Fibroblast of the aortic adventitia (primary cell): ENCODE measurements at places on chromosomes 12 and 14. TPM values are rescaled to one million over a fixed set of nuclear protein-coding genes. Genes with fewer than 3 reads are reported as not detected.

DNA sequence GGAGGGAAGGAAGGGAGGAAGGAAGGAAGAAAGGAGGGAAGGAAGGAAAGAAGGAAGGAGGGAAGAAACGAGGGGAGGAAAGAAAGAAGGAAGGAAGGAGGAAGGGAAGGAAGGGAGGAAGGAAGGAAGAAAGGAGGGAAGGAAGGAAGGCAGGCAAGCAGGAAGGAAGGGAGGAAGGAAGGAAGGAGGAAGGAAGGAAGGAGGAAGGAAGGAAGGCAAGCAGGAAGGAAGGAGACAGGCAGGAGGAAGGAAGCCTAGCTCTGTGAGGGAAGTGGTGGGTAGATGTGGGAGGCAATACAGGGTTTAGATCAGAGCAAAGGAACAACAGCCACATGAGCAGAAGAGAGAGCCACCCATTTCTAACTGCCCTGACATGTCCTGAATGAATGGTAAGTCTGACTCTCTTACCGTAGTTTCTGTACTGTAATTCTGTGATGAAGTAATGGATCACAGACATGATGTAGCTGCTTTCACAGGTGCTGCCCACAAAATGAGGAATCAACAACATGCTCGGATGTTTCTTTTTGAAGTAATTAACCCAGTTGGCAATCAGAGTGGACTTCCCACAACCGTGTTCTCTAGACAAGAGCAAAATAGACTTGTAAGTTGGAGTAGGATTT, 24.4 kb upstream of the HSP90B1 start:
- DNase-seq = no peak

DNA sequence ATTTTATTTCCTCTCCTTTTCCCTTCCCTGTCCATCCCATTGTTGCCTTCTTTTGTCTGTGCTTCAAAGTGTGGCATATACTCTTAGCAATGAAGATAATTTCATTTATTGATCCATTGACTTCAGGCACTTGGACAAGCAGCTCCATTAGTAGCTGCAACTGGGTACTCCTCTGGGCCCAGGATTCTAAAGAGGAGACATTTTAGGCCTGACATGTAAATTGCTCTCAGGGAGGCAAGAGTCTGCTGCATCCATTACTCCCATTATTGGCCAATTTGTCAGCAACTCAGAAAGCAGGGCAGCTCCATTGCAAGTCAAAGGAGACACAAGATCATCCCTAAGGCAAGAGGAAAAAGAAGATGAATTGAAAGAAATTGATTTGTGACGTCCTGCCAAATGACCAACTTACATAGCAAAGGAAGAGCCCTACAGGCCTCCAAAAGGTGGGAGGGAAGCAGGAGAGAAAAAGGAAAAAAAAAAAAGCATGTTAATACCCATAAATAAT, 1094.1 kb upstream of the FLRT2 start:
- no peak for DNase-seq

DNA sequence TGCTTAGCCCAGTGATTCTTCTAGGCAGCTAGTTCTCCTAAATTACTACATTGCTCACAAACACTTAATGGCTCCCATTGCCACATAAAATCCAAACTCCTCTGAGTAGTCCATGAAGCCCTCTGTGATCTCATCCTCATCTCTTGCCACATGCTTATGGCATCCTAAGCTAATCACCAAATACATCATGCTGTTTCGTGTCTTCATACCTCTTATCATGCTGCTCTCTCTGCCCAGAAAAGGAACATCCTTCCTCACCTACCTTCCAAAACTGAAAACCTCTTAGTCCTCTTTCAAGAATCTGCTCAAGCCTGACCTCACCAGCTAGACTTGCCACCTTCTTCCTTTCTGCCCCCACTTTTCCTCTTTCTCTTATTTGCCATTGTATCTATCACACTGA, 108.5 kb downstream of the DUSP6 start:
- no peak for DNase-seq

The OVCH1 gene
- 0.08 and 0.27 TPM in 2 replicates for total RNA-seq

The CDC42BPB gene
- 60.2 and 78.4 TPM in 2 replicates for total RNA-seq

The DEGS2 gene
- total RNA-seq = 0.16 TPM in 1 of 2 replicates, not detected in the other

DNA sequence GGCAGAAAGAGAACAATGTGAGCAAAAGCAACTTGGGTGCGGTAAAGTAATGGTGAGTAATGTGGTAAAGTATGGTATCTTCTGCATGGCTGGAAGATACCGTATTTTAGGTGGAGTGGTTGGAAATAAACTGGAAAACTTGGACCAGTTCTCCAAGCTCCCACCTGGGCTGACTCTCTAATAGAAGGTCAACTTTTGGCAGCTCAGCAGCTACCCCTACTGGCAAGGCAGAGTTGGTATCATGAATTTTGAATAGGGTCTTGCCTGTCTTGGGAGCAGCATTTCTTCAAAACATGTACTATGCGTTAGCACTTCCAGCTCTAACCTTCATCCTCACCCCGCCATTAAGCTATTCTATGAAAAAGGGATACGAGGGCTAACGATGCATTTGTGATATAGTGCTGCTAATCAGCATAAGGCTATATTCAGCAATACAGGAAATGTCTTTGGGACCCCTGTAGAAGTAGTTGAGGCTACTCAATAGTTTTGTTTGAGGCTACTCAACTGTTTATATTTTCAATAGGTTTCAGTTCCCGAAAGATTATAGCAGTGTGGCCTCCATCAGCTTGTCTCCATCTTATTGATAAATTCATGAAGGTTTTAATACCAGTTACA, 276.3 kb upstream of the FAR2 start:
- DNase-seq = peak; percentile 77

DNA sequence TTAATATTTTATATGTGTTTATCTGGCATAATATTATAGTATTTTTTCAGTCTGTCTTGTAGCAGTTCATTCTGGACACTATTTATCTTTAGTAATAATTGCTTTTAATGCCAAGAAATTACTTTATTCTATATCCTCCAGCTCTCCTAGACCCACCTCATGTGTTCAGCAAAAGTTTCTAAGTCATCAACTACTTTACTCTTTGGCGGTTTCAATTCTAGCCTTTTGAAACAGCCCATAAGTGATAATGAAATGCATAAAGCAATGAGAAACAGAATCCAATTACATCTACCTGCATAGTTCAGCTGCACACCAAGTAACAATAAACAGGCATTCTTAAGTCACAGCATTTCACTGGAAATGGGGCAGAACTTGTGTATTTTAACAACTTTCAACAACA, 225.5 kb downstream of the SLC25A21 start:
- no peak for DNase-seq

DNA sequence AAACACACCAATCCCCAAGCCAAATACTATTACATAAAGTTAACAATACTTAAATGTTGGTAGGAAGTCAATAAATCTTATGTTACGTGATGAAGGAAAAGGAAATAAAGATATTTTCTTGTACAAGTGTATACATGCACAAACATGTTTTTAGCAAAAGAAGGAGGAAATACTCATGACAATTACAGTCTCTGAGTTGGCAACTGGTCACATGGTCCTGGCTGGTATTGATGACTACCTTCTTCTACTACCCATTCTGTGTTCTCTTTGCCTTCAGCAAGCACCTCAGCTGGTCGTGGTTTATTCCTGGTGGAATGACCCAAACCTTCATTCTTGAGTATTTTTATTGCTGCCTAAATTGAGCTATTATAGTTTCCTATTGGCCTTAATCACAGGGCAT, 84.8 kb downstream of the PLBD1 start:
- no peak for DNase-seq

The ISM2 gene
- total RNA-seq = 0.09 TPM in 1 of 2 replicates, not detected in the other

The PIWIL1 gene
- total RNA-seq = not detected in 2 replicates

The SIX1 gene
- 4.6 and 9.6 TPM in 2 replicates for total RNA-seq

The NANOG gene
- under 0.01 and 0.16 TPM in 2 replicates for total RNA-seq

DNA sequence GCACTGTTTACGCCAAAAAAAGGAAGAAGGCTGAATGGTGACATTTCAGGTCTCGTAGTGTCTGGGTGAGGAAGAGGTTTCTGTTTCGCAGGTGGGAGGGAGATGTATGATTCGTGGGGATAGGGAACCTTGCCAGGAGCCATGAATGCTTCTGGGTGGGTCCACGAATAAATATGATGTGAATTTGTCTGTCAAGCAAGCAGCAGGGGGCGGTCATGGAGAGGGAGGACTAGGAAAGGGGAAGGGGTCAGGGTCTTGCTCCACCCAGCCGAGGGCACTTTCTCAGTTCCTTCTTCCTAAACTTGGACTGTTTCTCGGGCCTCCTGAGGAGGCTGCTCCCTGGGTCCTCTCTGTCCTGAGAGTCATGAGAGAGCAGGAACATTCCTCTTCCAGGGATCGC, 72.5 kb downstream of the LGMN start:
- DNase-seq = no peak

DNA sequence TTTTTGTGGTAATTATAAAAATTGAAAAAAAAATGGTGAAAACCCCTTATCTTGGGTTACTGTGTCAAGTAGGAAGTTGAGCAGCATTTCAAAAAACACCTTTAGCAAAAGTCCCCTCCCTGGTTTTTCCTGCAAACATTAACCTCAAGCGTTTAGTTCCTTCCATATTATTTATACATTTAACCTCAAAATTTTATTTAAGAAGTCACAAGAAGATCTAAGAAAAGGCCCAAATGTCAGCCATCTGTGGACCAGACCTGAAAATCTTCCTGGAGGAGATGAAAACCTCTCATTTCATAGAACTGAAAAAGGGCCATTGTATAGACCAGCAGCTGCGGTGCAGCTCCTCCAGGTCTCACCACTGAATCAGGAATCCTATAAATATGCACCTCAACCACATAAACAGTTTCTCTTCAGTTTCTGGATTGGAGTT, 40.4 kb upstream of the BTG1 start:
- DNase-seq = no peak

- DNase-seq = peak; percentile 37
These were observed 719 bp upstream of the SRSF9 start for GRCh38 chr12:120470150-120470784.

- DNase-seq = no peak
These were observed 118.8 kb downstream of the SCARB1 start for GRCh38 chr12:124744659-124745464.

GRCh38 chr12:56375598-56376434, 13.2 kb upstream of the APOF start:
- DNase-seq = no peak

The SNW1 gene
- 55.7 and 99.1 TPM in 2 replicates for total RNA-seq

GRCh38 chr12:2395354-2395977, 342.7 kb downstream of the CACNA1C start:
- DNase-seq = peak; percentile 33

DNA sequence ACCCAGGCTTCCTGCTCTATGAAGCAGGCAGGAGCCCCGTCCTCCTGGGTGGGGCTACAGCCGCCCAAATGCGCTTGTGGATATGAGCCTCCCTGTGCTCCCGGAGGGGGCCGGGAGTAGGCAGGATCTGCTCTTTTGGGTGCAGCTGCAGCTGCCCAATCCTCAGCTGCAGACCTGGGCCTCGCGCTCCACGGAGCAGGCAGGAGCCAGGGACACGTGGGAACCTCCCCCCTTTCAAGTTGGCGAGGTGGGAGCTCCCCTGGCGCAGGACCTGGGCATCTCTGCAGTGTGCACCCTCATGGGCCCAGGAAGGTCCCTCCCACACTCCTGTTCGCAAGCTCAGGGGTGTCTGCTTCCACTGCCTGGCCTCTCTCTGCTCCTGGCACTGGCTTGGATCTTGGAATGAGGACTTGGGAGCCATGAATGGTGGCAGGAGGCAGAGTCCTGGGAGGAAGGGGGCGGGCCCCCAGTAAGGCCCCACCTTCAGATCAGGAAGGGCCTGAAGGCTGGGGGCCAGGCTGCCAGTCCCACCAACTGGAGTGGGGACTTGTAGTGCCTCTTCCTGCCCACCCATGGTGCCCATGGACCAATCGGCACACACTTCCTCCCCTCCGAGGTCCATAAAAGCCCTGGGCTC, 61.3 kb downstream of the KLRG1 start:
- no peak for DNase-seq

- DNase-seq = no peak
These were observed 97.6 kb upstream of the DIO3 start for GRCh38 chr14:101463566-101464171.

GRCh38 chr12:122297494-122297893, 31.2 kb upstream of the VPS33A start:
- no peak for DNase-seq

The GDF3 gene
- not detected in 2 replicates for total RNA-seq
